ENCODE measurements at places on chromosomes 1 and 21. TPM values are rescaled to one million over a fixed set of nuclear protein-coding genes. Genes with fewer than 3 reads are reported as not detected.
A peak's percentile ranks its signal among the peaks of the same experiment; 100 is the strongest.

BARHL2 gene
- polyA plus RNA-seq: not detected

DNA sequence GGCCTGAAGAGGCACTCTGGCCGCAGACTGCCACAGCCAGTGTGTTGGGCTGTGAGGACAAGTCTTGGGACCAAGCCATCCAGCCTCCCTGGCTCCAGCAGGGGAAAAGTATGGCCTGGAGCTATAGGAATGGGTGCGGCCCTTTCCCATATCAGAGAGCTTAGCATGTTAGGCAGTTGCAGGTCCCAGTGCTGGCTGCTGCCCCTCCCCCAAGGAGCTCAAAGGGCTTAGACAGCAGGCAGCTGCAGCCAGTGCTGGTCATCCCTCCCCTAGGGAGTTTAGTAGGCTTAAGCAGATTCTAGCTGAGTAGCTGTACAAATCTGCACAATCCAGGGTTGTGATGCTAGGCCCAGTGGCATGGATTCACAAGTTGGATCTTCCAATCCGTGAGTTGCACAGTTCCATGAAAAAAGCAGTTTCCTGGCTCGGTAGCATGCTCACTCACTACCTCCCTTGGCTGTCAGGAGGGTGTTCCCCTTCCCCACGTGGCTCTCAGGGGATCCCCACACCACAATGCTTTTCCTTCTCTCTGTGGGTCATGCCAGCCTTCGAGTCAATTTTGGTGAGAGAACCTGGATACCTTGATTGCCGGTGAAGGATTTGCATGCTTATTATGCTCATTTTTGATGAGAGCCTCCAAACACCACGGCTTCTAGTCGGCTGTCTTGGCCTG lies 1490.8 kb downstream of the BRINP3 start:
- no peak for DNase-seq

LCE1E gene
- polyA plus RNA-seq: not detected

GRCh38 chr1:227958617-227959324 lies 11.0 kb upstream of the WNT9A start:
- no peak for DNase-seq

FTCD gene
- not detected for polyA plus RNA-seq

GRCh38 chr1:91948501-91949355 lies 473 bp upstream of the BRDT start:
- DNase-seq: no peak

- DNase-seq: peak; percentile 80
Measured at GRCh38 chr1:6602669-6603237, at the start of gene KLHL21. KLHL21 (minus strand) TSS chr1:6602869; CDS start chr1:6602817, 52 bp downstream.

GRCh38 chr1:234942012-234942332 lies 186.7 kb downstream of the TOMM20 start:
- no peak for DNase-seq

- no peak for DNase-seq
Measured at GRCh38 chr1:212586206-212587015, 22.1 kb upstream of the ATF3 start.

C1orf105 gene
- not detected for polyA plus RNA-seq

SPRR3 gene
- polyA plus RNA-seq: not detected

GJB3 gene
- polyA plus RNA-seq: not detected

- no peak for DNase-seq
Measured at GRCh38 chr1:153506386-153506785, 29.4 kb downstream of the S100A6 start.

DNA sequence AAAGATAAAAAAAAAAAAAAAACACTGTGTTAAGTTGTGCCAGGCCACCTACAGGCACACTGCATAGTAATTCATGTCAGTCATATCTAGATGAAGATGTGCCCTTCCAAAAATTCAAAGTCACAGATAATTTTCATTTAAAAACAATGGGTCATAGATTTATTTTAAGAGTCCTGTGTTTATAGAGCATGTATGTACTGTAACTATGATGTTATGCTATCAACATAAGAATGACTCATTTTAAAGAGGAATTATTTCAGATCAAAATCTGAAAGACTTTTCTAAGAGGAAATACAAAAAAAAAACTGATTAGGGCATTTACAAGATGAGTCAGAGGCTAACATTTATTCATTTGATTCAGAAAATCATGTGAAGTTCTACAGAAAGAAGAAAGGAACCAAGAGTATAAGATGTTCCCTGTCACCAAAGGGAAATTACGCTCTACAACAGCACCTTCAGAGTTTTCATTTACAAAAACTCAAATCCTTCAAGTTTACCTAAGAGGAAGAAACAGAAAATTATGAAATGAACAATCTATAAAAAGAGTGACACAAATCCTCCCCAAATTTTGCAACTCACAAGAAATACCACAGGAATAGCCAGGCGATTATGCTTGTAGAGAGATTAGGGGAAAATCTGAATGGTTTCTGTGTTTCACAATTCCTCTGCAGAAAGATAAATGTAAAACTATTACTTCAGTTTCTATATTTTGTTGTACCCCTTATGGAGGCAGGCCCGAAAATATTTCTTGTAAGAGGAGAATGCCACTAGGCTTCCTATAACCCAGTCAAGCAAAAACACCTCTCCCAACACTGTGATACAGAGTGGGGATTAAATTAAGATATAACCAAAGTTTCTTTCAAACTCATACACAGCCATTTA lies 13.8 kb downstream of the TP53BP2 start:
- DNase-seq: no peak

LCE1D gene
- not detected for polyA plus RNA-seq

DNA sequence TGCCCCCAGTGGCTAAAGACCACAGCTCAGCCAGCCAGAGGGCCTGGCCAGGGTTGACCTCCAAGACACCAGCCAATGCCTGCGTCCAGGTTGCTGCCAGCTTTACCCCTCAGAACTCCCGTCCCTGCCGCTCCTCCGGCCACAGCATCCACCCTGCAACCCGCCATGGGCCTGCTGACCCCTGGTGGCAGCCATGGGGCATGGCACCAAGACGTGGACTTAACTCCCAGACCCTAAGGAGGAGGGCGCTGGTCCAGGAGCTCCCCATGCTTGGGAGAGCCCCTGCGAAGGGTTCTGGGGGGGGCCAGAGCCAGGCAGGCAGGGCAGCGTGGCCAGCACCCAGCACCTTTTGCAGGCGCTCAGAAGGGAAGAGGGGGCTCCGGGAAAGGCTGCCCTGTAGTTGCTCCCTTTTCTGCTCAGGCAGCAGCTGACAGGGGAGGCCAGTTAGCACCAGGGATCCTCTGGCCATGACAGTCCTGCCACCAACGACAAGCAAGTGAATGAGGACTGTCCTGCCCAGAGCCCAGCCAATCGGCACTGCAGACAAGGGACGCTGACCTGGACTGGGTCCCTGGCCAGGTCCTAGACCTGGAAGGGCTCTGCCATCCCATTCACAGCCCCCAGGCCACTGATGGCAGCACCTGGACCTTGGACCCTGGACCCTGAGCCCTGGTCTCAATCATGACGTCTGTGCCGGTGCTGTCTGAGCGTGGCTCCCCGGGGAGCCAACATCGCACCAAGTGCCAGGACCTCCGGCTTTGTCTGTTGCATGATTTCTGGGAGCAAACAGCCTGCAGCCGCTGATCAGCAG lies 246.2 kb downstream of the NPHP4 start:
- DNase-seq: peak; percentile 10

DNA sequence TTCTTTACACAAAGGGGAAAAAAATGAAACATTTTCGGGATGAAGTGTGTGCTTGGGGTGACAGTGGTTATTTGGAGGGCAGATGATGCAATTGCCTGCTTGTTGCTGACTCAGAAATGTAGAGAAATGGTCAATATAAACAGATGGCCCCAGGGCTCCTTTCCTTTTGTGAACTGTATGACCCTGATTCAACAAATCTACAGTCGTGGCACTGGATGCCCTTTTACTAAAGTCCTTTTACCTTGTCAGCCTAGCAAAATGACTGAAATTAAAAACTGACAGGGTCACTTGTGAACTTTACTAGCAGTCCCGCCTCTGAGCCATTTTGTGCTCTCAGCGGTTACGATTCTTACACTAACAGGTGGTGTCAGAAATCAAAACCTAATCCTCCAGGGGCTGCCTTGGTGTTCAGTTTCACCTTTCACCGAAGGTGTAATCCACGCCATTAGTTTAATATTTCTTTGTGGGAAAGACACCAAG lies 49.8 kb downstream of the GREM2 start:
- no peak for DNase-seq

DNA sequence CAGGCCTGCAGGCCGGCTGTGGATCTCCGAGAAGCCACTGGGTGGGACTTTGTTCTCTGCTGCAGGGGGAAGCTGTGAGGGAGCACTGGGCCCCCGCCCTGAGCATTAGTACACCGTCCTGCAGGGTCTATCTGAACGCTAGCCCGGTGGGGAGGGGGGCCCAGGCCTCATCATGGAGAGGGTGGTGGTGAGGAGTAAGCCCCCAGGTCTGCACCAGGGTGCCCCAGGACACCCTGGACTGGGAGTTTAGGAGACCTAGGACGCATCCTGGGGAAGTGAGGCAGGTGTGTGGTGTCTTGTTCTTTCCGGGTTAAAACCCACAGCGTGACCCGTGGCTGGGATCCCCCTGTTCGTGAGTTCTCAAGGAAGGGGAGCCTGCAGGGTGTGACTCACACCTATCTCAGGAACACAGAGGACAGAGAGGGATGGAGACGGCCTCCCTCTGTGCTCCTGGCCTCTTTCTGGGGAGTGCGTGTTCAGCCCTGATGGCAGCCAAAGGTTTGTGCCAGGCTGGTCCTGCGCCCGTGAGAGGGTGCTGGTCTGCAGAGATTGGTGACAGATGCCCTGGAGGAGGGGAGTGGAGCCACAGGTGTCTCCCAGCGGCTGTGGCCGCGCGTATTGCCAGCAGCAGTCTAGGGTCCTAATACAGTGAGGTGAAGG lies 44.8 kb downstream of the AGPAT3 start:
- no peak for DNase-seq

All from naive B cell (primary cell).